Psoas muscle (tissue), 8 donors: ENCODE measurements at places on chromosomes 12 and 14.

GRCh38 chr12:70482764-70483163, 116.7 kb downstream of the KCNMB4 start:
- no peak for DNase-seq

DNA sequence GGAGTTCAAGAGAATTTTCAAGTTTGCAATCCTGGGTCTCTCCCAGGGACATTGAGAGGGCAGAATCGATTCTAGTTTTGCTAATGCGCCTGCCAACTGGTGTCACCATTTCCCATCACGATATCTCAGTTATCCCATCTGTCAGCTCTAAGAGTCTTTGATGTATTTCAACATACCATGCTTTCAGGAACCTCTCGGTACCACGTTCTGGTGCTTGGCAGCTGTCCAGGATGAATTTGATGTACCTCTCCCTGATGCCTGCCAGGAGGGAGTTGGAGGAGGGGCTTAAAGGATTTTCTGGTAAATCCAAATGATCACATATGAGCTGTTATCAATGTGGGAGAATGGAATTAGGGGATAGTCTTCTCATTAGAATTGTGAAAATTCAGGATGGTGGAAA, 332.5 kb downstream of the RGS6 start:
- no peak for DNase-seq

DNA sequence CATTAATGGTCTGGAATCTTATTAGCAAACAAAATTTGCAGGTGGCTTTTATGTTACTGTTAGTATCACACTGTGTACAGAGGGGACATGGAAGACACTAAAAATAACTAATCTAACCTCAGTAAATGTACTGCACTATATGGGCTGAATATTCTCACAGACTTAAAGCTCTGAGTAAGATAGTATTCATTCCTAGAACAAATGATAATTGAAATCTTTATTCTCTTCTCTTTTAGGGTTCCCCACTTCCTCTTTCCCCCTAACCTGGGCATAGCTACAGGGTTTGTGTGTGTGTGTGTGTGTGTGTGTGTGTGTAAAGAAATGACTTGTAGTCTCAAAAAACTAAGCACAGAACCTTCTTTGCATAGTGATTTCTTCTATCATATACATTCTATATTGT, 21.4 kb upstream of the HECTD1 start:
- no peak for DNase-seq

GRCh38 chr14:51180577-51180976, 59.5 kb upstream of the TMX1 start:
- DNase-seq, result no peak

- no peak for DNase-seq
Observed at GRCh38 chr12:47992776-47993175, 11.5 kb downstream of the COL2A1 start.

DNA sequence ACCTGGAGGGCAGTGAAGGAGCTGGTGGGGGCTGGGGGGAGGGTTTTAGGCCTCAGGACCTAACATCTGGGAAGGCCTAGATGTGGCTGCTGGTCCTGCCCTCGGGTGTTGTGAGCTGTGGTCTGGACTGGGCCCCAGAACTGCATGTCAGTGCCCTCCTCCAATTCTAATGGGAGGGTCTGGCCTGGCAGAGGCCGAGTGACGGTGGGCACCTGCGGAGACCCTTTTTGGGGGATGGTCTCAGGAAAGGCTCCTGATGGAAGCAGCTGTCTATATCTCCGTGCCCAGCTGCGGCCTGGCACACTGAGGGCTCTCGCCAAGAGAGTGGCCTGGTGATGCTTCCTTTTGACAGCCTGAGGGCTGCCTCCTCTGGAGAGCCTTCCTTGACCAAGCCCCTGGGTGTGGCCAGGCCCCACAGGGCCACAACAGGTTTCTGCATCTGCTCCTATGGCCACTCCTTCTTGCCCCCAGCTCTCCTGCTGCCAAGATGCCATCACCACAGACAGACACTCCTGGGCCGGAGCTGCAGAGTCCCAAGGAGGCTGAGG, 5.3 kb downstream of the EXOC3L4 start:
- no peak for DNase-seq

GRCh38 chr12:93778306-93778705, 101.1 kb downstream of the CRADD start:
- peak; percentile 64 for DNase-seq

GRCh38 chr14:92693998-92694795, 54.2 kb downstream of the LGMN start:
- no peak for DNase-seq

GRCh38 chr14:36520601-36521525, 831 bp upstream of the NKX2-1 start:
- no peak for DNase-seq

GRCh38 chr14:70641548-70642302, at the start of gene TTC9:
Gene TTC9, plus strand, starts transcription at chr14:70641916. Its CDS starts 214 bp downstream, at chr14:70642130.
- DNase-seq, result peak; percentile 74

DNA sequence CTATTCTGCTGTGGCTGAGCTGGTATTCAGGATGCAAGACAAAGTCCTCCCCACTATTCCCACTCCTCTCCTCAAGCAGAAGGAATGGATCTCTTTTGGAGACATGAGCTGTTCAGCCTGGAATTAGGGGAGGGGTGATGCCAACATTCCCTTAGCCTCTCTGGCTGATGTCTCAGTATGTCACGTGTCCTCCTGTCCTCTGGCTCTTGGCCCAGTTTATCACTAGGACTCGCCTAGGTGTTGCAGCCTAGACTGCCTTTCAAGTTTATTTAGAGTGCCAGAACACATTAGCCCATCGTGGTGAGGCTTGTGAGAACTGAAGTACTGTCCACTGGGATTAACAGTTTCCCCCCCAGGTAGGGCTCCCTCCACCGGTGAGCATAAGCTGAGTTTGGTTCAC, 239.9 kb upstream of the MIS18BP1 start:
- DNase-seq, result no peak

DNA sequence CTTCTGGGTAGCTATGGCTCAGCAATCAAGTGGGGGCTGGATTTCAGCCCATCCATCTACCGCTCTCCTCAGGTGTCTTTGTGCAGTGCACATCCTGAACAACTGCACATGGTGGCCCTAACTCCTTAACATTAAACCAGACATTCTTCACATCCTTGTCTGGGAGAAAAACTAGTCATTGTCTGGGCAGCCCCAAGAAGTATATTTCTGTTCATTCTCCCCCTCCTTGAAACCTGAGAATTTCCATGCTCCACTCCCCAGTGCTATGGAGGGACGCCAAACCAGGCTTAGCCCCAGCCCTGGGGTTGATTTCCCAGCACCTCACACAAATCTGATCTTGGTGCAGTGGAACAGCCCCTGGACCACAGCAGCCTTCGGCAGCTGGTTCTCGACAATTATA, 13.4 kb downstream of the MYL2 start:
- no peak for DNase-seq

DNA sequence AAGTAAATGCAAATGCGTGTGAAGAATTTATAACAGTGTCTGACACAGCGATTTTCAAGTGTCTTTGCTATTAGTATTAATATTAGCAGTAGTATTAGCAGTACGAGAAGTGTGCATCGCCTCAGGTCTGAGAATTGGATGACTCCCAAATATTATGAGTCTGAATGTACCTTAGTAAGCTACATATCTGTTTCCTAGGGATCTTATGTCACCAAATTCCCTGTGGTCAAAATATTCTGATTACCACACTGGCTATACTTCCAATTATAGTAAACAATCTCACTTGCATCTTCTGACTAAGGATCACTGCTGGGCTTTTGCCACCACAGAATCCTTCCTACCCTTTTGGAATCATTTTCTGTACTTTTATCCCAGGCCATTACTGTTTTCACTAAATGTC, 396.0 kb upstream of the MIS18BP1 start:
- no peak for DNase-seq

DNA sequence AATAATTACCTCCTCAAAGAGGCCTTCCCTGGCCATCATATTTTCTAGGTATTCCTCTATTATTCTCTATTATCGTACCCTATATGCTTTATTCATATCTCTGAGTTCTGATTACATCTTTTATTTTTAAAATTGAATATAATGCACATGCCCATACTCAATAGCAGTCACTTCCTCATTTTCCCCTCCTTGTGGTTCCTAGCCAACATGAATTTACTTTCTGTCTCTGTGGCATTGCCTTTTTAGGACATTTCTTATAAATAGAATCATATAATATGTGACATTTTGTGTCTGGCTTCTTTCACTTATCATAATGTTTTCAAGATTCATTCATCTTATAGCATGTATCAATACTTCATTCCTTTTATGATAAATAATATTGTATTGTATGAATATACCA, 74.4 kb upstream of the TRHDE start:
- DNase-seq, result no peak

- DNase-seq, result no peak
Observed at GRCh38 chr14:32601069-32601468, 272.0 kb downstream of the AKAP6 start.

DNA sequence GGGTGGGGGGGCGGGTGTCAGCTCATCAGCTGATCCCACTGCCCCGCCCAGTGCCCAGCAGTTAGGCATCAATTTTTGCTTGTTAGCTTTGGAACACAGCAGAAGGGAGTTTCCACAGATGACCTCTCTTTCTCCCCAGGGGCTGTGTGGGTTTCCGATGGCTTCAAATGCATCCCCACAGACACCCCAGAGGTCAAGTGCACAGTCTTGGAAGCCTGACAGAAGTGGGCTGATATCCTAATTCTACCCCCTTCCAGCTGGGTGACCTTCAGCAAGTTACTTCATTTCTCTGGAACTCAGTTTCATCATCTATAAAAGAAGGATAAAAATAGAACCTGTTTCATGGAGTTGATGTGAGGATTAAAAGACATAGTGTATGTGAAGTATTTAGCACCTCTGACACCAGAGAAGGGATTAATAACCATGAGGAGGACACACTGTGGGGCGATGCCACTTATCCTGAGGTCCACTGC, 22.0 kb downstream of the TTC9 start:
- DNase-seq, result peak; percentile 16

DNA sequence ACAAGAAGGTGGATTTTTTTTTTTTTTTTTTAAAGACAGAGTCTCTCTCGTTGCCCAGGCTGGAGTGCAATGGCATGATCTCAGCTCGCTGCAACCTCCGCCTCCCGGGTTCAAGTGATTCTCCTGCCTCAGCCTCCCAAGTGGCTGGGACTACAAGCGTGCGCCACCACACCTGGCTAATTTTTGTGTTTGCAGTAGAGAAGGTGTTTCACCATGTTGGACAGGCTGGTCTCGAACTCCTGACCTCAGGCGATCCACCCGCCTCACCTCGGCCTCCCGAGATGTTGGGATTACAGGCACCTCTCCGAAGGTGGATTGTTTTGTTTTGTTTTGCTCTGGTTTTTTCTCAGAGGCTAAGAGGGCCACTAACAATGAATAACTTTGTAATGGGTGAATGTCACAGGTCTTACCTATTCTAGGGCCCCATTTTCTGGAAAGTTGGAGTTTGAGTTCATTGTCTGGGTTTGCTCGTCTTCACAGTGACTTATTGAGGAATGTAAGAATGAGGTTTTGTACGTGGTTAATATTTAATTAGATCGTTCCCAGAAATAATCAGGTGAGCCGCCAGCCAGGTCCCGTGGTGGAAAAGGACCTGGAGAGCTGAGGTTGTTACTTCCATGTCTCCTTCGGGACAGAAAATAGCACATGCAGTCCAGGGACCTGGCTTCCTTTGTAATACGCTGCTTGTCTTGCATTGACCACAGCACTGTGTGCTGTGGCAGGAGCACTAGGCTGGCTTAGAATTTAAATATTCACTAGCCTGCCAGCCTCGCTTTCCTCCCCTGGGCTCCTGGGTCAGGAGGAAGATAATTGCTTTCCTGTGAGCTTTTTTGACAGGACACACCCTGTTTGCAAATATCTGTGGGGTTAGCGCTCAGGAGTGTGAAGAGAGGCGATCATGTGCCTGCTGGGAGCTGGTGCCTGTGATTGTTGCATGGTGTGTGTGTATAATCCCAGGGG, 2.3 kb downstream of the HIP1R start:
- DNase-seq, result no peak

DNA sequence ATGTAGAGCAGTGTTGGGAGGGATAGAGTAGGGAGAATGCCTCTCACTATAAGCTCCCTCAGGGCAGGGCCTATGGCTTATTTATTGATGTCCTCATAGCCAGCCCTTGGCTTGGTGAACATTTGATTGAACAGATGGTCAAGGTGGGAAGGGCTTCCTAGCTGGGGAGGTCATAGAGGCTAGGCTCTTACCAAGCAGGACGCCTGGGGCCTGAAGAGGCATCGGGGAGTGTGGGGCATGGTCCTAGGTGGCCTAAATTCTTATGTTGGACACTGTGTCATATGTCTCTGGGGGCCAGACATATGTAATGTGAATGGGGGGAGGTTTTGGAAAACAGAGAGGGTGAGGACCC, 17.9 kb upstream of the KRT86 start:
- DNase-seq, result peak; percentile 8

DNA sequence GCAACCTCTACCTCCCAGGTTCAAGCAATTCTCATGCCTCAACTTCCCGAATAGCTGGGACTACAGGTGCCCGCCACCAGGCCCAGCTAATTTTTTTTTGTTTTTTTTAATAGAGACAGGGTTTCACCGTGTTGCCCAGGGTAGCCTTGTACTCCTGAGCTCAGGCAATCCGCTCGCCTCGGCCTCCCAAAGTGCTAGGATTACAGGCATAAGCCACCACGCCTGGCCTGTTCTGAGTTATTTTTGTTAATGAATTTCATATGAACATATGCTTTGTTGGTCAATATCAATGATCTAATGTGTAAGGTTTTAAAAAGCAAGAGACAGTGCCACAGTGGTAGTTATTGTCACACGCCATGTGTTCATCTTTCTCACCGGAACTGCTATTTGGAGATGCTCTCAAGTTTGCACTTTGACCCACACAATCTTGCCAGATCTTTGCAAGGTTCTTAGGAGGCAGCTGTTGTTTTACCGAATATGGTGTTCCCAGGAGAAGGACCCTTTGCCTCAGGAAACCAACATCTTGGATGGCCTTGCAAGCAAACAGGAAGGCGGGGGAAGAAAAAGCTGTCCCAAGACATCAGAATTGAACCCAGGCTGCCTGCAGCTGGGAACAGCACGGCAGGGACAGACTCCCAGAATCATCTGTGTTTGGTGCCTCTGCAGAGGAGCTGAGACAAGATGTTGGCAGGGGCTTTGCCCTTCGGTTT, 30.0 kb downstream of the GALNT16 start:
- DNase-seq, result no peak

DNA sequence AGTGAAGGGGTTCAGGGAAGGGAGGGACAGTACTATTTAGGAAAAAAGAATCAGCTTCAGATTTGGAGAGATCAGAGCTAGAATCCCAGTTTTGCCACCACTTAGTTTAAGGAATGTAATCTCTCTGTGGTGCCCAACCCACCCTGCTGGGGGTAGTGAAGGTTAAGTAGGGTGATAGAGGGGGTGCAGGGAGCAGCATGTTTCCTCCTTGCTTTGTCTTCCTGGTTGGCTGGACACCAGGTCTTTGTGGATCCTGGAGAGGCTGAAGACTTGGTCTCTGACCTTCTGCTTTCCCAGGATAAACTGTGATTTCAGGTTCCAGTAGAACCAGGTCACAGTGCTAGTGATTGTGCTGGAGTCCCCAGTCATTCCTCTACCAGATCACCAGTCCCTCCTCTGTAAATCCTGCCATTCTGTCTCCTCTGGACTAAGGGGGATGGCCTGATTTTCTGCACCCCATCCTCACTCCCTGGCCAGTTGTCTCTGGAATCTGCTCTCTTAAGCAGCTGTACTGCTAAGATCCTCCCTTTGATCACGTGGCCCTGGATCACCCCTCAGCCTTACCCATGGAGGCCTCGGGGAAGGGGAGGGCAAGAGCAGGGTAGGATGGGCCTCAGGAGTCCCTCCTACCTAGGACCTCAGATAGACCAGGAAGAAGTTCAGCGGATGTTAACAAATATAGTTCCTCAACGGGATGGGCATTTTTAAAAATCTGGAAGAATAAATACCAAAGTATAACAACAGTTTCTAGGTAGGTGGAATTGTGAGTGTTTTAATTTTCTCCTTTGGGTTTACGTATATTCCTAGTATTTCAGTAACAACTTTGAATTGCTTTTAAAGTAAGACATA, 3.1 kb downstream of the MAP3K12 start:
- peak; percentile 77 for DNase-seq

- no peak for DNase-seq
Observed at GRCh38 chr12:26043135-26044006, 81.5 kb downstream of the BHLHE41 start.
